ENCODE measurements at places on chromosomes 7 and 10.

- no peak for DNase-seq
These were observed 22.7 kb downstream of the ENTPD7 start for GRCh38 chr10:99682032-99682431.

GRCh38 chr7:100089458-100090196 lies 858 bp downstream of the COPS6 start:
- no peak for DNase-seq

DNA sequence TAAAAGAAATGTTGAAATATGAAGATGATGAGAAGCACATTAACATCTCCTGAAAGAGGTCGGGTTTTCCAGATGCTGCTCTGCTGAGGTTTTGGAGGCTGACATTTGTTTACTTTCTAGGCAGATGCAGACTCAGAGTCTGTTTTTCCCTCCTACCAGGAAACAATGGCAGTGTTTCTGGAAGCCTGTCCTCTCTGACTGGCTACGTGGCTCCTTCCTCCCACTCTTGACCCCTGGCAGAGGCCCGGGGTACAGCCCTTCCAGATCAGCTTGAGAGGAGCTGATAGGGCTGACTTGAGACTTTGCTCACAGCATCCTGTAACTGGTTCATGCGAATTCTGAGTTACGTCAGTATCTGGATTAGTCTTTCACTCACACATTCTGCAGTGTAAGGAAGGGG lies 41.1 kb upstream of the IL15RA start:
- no peak for DNase-seq

- DNase-seq = no peak
These were observed 18.4 kb upstream of the FLNC start for GRCh38 chr7:128811631-128812430.

DNA sequence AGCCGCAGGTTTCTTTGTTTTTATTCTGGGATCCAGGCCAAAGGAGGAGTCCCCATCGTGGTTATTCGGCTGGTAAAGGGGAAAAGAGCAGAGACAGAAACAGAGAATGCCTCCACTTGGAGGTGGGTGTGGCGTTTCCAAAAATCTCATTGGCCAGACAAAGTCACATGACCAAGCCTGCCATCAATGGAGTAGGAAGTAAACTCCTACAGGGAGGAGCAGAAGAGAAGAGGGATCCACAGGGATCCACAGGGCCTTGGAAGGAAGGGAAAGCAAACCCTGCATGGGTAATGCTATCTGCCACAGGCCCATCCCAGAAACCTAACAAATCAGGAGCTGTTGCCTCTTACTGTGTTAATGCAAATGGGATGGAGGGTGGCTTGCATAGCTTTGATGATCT lies 425.7 kb upstream of the GALNT17 start:
- DNase-seq = no peak

DNA sequence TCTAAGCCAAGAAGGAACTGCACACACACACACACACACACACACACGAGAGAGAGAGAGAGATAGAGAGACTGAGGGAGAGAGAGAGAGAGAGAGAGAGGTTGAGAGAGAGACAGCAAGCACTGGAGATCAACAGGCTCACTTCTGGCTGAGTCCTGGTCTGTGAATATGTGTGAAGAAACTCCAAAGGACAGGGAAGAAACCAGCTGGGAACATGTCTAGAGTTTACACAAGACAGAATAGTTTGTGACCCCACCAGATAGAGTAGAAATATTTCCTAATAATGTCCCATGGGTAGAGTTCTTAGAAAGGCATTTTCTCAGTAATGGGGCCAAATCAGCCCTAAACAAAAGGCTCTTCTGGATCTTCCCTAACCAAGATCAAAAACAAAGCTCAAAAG lies 155.5 kb upstream of the IGFBP3 start:
- DNase-seq = no peak
